ENCODE measurements at places on chromosomes 12 and 14.

DNA sequence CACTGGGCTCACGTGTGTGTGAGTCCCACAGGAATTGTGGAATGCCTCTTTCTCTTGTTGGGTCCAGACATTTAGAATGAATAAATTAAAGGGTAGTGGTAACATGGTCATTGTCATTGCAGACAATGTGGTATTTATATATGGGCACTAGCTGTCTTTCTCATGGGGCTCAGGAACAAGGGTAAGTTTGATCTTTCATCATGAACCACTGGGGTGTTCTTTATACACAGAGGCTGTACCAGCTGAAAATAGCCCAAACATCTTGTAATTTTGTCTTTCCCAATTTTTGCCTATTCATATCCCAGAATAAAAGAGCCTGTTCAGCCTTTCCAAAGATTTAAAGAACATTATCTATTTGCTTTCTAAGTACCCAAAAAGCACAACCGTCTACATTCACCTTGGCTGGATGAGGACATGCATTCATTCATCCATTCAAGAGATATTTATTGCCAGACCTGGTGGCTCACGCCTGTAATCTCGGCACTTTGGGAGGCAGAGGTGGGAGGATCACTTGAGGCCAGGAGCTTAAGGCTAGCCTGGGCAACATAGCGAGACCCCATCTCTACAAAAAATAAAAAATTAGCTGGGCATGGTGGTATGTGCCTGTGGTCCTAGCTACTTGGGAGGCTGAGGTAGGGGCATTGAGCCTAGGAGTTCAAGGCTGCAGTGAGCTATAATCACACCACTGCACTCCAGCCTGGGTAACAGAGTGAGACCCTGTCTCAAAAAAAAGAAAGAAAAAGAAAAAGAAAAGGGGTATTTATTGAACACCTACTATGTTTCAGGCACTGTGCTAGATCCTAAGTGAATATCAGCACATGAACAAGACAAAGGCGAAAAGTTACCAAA, 4.4 kb upstream of the FOS start:
- no peak for DNase-seq

GRCh38 chr14:24556756-24557155, 19.3 kb downstream of the CTSG start:
- no peak for DNase-seq

DNA sequence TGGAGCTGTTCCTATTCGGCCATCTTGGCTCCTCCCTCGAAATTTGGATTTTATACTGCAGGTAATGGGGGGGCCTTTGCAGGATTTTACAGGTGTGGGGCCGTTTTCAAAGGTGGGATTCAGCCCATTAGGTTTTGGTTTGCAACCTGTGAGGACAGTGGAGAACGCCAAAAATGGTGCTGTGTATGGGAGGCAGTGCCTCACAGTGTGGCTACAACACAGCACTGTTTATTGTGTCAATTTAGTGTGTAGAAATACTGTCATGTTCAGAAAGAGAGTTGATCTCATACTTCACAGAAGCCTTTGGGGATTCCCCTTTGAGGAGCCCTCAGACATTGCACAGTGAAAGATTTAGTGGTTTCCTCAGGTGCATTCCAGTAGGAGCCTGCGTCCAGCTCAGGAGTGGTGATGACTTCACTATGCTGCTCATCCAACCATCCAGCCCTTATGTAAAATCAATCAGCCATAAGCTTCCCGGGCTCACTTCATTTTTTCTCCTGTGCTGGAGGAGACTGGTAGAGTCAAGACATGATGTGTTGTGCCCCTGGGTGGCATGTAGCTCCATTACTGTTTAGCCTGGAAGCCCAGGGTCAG, 92.7 kb upstream of the PRMT8 start:
- DNase-seq = no peak

- DNase-seq = no peak
Measured at GRCh38 chr12:38809832-38810231, 95.6 kb downstream of the CPNE8 start.

- no peak for DNase-seq
Measured at GRCh38 chr12:131828671-131829355, 620 bp downstream of the MMP17 start.

- no peak for DNase-seq
Measured at GRCh38 chr14:45290547-45290946, 37.5 kb upstream of the MIS18BP1 start.

GRCh38 chr14:89325299-89325883, 91.6 kb downstream of the FOXN3 start:
- no peak for DNase-seq

DNA sequence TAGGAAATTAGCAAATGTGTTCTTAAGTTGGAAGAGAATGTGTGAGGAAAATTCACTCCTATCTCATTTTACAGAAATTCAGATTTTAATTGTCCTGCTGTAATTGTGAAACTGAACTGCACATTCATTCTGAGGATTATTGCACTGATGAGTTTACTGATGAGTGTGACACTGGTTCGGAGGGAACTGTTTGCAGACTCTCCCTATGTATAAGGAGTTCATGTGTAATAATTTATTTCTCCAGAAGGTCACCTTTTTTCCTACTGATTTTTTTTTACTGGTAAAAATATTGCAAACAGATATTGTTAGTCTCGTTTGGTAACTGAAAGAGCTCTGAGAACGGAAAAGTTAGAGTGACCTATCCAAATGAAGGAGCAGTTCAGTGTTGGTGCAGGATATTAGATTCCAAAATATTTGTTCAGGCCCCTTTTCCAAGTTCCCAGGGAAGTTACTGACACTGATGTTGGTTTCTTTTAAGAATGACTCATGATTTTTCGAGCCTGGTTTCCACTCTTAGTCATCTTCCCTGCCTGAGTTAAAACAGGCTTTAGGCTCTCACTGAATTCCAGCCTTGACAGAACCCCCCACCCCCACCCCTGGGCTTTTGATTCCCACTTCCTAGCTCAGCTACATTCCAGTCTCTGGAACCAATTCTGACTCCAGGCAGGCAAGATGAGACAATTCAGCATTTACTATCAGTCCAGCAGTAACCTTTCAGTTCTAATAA, 18.4 kb downstream of the ANO6 start:
- peak; percentile 88 for DNase-seq

GRCh38 chr14:74491956-74492775, 939 bp downstream of the NPC2 start:
- DNase-seq = peak; percentile 38

DNA sequence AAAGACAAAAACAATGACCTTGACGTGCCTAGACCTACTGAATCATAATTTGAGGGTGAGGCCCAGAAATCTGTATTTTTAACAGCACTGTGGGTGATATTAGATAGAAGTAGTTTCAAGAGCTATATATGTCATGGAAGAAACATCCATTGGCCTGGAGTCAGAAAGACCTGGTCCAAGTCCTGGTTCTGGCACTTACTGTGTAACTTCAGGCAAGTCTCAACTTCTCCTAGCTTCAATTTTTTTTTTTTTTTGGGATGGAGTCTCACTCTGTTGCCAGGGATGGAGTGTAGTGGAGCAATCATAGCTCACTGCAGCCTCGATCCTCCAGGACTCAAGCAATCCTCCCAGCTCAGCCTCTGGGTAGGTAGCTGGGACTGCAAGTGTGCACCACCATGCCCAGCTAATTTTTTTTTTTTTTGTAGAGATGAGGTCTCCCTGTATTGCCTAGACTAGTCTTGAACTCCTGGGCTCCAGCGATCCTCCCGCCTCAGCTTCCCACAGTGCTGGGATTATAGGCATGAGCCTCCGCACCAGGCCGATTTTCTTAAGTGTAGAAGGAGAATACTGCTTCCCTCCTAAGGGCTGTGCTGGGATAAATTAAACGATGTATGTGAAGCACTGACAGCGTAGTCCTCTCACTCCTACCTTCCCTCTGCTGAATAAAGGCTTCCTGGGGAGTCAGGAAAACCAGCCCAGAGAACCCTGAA, 14.3 kb upstream of the GPX2 start:
- DNase-seq = no peak

DNA sequence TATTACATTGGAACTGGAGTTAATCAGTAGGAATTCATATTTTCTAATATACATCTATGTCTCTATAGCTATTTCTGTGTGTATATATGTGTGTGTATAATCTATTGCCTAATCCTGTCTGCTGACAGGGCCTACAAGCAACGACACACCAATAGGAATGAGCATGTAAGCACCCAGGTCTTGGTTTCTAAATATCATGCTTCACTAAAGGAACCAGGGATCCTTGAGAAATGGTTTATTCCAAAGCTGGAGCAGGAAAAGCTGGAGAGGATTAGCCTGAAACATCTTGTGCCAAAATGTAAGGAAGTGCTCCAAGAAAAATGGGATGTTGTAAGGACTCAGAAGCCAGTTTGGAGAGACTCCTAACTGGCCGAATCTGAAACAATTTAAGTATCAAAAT, 29.3 kb upstream of the LGALS3 start:
- peak; percentile 94 for DNase-seq

GRCh38 chr12:47112679-47113078, 32.9 kb upstream of the AMIGO2 start:
- DNase-seq = no peak

DNA sequence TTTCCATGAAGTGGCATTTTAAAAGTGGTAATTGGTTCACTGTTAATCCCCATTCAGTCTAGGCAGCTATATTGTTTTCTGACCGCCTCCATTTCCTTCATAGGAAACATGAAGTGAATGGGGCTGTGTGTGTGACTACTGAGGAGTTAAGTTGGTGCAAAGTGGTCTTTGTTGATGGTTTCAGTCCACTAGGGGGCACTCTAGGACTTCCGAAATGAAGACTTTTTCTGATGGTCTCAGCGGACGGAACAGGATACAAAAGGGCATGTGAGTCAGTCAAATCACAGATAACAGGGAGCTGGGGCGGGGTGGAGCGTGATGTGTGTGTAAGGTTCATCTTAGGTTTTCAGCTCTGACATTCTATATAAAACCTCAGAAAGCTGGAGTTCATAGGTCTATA, 240.1 kb upstream of the OR4E1 start:
- DNase-seq = no peak

GRCh38 chr14:90675399-90675798, 140.8 kb downstream of the TTC7B start:
- DNase-seq = no peak

DNA sequence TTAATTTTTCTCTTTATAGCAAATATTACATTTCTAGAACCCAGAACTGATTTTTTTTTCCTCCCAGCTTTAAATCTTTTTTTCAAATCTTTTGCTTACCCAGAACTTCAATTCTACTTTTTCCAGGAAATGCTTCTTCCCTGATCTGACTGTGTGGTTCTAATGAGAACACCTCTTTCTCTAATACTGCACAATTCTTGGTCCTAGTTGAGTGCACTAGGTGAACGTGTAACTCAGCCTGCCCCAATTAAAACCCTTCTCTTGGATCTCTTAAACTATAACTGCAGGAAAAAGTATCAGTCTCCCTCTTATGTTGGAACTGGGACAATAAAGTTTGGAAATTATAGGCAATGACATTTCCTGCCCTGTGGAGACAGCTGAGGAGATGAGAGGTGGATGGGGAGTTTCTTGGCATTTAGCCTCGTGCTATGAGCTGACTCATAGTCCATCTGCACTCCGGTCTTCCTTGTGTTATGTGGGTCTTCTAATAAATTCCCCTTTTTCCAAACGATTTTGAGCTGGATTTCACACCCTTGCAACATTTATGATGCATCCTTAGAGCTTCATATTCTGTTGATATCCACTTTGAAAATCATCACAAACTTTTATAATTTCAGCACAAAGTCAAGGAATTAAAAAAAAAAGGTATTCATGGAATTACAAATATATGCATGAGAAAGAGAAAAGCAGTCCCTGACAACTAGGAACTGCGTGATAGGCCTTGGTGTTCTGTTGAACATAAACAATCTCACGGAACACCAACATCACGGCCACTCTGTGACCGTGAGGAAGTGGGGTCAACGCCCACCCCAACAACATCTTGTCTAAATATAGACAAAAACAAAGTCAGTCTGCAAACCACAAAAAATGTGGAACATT, 52.4 kb downstream of the BRMS1L start:
- DNase-seq = peak; percentile 13

DNA sequence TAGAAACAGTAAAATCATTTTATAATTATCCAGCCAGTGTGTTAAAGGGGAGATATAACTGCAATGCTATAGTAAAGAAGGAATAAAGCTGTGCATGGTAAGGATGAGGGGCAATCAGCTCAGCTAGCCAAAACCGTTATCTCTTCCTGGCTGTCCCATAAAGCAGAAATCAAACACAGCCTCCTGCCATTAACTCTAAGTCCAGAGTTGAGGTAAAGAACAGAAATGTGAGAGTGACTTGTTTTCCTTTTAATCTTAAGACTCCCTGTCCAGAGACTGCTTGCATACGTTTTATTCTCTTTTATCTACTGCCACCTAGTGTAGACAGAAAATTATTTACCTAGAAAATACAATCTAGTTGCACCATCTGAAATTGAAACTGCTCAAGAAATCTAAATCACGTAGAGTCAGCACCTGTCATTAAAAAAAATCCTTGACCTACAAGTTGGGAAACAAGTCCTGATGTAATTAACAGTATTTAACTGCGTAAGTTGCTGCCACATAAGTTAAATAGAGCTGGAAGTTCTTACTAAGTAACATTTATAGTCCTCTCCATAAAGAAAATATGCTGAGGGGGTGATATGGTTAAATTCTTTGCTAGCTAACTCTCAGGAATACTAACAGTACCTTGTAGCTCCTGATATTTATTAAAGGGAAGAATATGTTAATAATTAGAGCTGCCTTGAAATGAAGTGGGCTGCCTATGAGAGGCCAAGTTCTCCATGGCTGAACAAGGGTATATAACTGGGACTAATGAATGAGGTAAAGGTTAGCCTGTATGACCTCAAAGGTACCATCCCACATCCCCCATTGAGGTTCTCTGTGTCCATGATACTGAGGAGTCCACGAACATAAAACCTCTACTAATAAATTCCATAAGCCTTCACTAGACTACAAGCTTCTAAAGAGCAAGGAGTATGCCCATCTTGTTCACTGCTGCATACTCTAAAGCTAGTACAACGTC, 62.7 kb downstream of the GALNT4 start:
- DNase-seq = peak; percentile 32

DNA sequence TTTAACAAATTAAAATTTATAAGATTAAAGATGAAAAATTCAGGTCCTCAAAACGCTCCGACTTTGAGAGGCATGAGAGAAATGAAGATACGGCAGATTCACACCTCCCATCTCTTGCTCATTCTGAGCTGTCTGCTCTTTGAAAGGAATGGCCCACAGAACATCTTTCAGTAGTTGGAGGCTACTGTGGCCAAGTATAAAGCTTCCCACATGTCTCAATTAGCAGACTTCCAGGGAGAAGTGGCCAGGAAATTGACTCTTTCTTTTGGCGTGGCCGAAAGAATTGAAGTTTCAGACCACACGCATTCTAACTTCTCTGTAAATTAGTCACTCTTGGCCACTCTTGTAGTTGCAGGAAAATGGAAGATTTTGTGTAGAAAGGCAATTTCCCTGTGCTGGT, 129.2 kb downstream of the DIP2B start:
- no peak for DNase-seq

GRCh38 chr14:20610002-20610765, 19.0 kb upstream of the RNASE12 start:
- DNase-seq = peak; percentile 40

GRCh38 chr12:38053113-38053512, 263.5 kb upstream of the ALG10B start:
- DNase-seq = no peak

GRCh38 chr12:123263196-123263817, 8.3 kb downstream of the CDK2AP1 start:
- no peak for DNase-seq

- no peak for DNase-seq
Measured at GRCh38 chr12:69898236-69898635, 73.2 kb downstream of the MYRFL start.

- no peak for DNase-seq
Measured at GRCh38 chr12:51779876-51780275, 68.6 kb downstream of the FIGNL2 start.

GRCh38 chr14:53875324-53875897, 81.2 kb downstream of the BMP4 start:
- peak; percentile 84 for DNase-seq

- no peak for DNase-seq
Measured at GRCh38 chr14:63705561-63706070, 22.2 kb downstream of the SGPP1 start.

All from skin of body (tissue), 3 donors.